Stimulated activated CD8-positive, alpha-beta memory T cell treated with anti-CD3 and anti-CD28 coated beads, Interleukin-15, amount 100 ng/mL, for 24 hours (primary cell): ENCODE measurements at places on chromosomes 5 and 9.

GRCh38 chr5:6576861-6577501 is 55.9 kb downstream of the NSUN2 start:
- no peak for DNase-seq

DNA sequence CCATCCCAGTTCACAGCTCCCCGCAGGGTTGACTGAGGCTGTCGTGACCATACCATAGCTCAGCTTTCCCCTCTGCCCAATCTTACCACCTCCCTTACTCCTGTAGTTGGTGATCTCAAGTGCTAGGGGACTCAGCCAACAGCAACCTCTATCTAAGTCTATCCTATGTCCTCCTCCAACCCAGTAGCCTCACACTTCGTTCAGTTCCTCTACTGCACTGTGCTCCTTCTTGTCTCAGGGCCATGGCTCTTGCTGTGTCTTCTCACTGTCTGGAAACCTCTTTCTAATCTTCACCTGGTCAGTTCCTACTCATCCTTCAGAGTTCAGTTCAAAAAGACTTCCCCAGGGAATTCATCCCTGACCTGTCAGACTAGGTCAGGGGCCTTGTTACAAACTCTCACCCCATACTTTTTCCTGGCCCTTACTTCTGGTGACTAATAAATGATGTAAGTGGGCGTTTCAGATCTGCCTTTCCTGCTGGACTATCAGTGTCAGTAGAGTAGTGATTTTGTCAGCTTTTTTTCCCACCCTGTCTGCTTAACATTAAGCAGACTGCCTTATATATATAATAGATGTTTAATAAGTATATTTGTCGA is 53.6 kb upstream of the NR3C1 start:
- DNase-seq, result no peak

GRCh38 chr9:113261917-113262671 is 13.3 kb downstream of the CDC26 start:
- no peak for DNase-seq

DNA sequence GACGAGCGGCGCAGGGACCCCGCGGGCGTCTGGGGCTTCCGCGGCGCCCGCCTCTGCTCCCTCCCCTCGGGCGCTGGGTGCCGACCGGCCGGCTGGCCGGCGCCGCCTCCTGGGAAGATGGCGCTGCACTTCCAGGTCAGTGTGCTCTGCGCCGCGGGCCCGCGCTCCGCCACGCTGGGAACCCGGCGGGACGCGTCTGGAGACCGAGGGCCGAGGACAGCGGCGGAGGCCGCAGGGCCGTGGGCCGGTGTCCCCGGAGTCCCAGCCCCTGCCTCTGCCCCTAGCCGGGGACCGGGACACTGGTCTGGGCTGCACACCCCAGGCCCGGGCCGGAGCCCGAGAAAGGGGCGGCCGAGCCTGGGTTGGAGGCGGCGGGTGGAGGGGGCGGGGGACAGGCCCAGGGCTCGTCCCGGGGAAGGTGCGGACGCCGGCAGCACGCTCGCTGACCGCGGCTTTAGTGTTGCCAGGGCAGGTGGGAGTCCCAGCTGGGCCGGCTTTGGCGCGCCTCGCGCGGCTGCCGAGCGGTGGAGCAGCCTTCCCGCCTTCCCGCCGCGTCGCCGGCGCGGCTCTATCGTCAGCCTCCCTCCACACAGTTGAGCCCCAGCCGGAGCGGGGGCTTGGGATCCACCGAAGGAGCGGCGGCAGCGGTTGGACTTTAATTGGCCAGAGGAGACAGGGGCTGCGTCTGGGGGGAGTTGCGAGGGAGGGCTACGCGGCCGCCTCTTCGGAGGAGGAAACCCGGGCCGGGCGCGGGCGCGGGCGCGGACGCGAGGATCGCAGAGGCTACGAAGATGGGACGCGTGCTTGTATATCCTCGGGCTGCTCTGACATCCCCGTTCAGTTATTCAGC is at the start of gene RANBP17:
TSS of gene RANBP17 (plus strand) at position 102 of the 850 bp plus-strand sequence.
- no peak for DNase-seq

- no peak for DNase-seq
These were observed 158.4 kb upstream of the MPDZ start for GRCh38 chr9:13437866-13438265.
